ENCODE measurements at places on chromosomes 16 and 17.

- DNase-seq, result peak; percentile 61
These were observed 195.4 kb upstream of the C17orf78 start for GRCh38 chr17:37180376-37180775.

DNA sequence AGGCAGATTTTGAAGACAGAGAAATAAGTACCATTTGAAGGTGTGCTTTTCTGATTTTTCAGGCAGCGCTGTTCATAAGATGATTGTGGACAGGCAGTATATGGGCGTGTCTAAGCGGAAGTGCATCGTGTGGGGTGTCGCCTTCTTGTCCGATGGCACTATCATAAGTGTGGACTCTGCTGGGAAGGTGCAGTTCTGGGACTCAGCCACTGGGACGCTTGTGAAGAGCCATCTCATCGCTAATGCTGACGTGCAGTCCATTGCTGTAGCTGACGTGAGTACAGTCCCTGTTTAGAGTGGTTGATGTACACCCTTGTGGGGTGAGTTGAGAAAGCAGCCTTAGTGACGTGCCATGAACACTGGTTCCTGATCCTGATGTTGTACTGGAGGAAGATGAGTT, 10.7 kb downstream of the UTP4 start:
- DNase-seq, result no peak

GRCh38 chr17:3643889-3644349, 7.4 kb downstream of the CTNS start:
- DNase-seq, result peak; percentile 71

DNA sequence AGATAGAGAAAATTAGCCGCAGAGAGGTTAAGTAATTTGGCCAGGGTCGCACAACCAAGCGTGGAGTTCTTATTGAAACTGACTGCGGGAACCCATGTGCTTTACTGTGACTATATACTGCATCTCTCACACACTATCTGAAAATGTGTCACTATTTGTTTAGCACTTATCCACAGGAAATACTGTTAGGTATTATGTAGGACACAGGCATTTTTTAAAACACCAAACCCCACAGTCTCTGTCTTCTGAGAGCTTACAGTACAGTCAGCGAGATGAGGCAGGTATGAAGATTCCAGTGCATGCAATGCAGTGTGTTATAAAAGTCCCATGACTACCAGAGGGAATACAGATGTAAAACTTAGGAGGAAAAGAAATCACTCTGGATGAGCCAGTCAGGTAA, 11.3 kb downstream of the RBL2 start:
- DNase-seq, result no peak

GRCh38 chr17:74981979-74982662, 5.3 kb upstream of the CDR2L start:
- peak; percentile 97 for DNase-seq

DNA sequence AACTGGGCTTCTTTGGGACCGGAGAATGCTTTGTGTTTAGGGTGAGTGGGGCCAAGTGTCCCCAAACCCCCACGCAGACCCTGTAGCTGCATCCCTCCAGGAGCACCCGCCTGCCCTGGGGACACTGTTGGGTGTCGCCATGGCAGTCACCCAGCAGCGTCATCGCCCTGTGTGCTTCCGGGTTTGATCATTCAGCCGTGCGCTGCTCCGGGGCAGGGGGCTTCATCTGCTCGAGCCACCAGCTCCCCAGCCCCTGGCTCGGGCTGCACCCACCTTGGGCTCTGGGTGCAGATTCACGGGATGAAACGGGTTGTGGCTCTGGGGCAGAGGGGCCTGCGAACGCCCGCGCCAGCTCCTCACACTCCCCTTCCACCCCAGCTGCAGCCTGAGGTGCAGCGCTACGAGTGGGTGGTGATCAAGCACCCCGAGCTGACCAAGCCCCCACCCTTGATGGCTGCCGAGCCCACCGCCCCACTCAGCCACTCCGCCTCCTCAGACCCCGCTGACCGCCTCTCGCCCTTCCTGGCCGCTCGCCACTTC, 13.8 kb upstream of the ATP6V0C start:
- DNase-seq, result peak; percentile 3
